ENCODE measurements at places on chromosomes 3 and 15. TPM values are rescaled to one million over a fixed set of nuclear protein-coding genes. Genes with fewer than 3 reads are reported as not detected.

DNA sequence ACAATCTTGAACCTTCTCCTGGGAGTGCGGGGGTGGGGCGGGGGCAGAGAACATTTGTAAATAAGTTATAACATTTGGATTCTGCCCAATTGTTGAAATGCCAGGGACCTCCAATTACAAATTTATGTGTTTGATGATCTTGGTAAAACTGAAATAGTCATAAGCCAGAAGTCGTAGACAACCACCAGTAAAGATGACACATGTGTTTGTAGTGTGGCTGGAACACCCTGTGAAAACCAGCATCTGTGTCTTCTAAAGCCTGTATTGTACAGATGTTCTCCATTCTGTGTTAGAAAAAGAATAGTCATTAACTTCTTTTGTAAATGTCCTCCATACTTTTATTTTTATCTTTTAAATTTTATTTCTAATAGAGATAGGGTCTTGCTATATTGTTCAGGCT lies 61.8 kb downstream of the ARIH1 start:
- DNase-seq, result no peak

- DNase-seq, result peak; percentile 45
Observed at GRCh38 chr3:188948281-188948996, 223.3 kb upstream of the TPRG1 start.

DNA sequence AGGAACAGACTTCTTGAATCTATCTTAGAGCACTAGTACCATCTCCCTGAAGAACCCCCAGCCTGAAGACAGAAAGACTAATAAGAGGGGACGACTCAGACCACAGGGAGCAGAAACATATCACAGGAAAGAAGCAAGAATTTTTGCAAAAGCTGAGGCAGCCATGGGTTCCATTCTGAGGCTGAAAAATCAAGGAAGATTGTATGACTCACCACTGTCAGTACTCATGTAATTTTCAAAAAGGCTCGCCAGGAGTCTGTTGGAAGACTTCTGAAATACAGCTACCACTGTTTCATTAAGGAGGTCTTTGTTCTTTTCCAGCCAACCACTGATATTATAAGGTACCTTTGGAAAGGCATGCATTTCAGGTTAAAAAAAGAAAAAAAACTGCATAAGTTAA lies 47.5 kb downstream of the MYH15 start:
- DNase-seq, result no peak

DNA sequence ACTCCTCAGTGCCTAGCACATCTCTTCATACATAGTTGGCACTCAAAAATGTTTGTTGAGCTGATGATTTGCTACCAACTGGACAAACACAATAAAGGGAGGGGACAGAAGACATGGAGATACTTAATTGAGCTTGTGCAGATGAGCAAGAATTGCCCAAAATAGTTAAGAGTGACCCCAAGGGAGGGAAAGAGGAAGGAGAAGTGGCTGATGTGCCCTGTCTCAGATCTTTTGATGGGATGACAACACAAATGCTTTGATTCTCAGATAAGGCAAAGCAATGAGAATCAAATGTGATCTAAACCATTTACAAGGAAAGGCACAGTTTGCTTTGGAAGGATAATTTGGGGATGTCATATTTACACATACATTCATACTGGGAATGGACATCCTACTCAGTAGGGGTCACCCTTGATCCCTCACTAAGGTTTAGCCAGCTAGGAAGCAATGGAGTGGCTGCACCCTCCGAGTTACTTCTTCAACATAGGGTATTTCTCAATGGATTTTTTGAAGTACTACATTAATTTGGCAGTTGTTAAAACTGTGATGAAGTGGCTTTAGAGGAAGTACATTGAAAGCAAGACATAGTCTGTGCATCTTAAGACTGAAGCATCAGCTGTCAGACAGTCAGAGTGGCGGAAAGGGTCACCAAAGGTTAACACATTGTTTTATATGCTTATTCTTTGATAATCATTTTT lies 21.9 kb upstream of the SSR3 start:
- no peak for DNase-seq

Gene ANKRD63
- not detected for total RNA-seq

Gene CHRNA7
- 0.77 TPM for total RNA-seq

Gene LMAN1L
- total RNA-seq, result 72.9 TPM

Gene AADAC
- 1.4 TPM for total RNA-seq

Gene MED12L
- 0.44 TPM for total RNA-seq

GRCh38 chr3:195170496-195170895 lies 100.5 kb downstream of the XXYLT1 start:
- no peak for DNase-seq

- no peak for DNase-seq
Observed at GRCh38 chr3:114877378-114878113, 269.5 kb downstream of the ZBTB20 start.
